ENCODE measurements at places on chromosomes 7 and 10. TPM values are rescaled to one million over a fixed set of nuclear protein-coding genes. Genes with fewer than 3 reads are reported as not detected.

The ORC5 gene
- total RNA-seq, result 9.4 TPM

GRCh38 chr7:84583331-84583730 lies 388.7 kb upstream of the SEMA3A start:
- DNase-seq, result no peak

GRCh38 chr7:112129655-112130323 lies 76.4 kb downstream of the DOCK4 start:
- no peak for DNase-seq

The PPP1R3A gene
- not detected for total RNA-seq

DNA sequence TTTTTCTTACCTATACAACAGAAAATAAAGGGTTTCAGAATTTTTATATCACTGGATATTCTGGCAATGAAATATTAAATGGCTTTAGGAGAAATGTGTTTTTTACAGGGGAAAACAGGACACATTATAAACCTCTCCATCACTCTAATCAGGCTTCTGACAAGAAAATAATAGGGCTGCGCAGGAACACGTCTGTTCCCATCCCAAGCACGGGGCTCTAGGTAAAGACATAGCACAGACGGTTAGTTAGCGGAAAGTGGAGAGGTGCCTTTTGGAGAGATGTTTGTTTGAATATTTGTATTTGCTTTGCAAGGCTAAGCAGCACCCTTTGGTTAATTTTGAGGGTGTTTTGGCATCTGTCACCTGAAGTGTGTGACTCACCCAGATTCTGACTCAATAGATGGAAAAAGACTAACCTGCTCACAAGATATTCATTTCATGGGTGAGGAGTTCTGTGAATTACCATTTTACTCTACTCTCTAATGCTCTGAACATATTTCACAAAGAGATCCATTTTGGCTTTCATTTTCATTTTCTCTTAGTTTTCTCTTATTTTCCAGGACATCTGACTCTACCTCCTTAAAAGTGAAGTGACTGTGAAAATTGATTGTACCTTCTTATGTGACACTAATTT lies 174.5 kb upstream of the AKR1E2 start:
- DNase-seq, result no peak

The PRRT4 gene
- total RNA-seq, result 4.0 TPM

DNA sequence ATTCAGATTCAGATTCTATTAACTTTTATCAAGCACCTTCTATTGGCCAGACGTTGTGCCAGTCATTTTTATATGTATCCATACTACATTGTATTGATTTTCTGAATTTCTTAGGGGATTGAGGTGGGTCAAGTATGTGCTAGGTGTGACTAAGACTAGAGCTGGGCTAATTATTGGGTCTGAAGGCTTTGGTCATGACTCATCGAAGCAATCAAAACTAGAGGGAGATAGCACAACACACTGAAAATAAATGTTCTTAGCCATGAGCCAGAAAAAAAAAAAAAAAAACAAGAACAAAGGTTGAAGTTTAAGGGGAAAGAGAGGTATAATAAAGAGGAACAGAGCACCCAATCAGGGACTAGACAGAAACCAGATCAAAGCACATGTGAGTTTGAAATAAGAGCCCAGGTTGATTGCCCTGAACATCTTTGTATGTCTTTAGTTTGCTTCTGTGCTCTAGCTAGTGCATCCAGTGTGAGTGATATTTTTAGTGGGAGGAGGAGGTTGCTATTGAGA lies 171.6 kb upstream of the FOXP2 start:
- DNase-seq, result no peak

- DNase-seq, result no peak
These were observed 17.1 kb downstream of the STEAP4 start for GRCh38 chr7:88289564-88290025.

- no peak for DNase-seq
These were observed 638.5 kb downstream of the PHTF2 start for GRCh38 chr7:78437118-78437517.

DNA sequence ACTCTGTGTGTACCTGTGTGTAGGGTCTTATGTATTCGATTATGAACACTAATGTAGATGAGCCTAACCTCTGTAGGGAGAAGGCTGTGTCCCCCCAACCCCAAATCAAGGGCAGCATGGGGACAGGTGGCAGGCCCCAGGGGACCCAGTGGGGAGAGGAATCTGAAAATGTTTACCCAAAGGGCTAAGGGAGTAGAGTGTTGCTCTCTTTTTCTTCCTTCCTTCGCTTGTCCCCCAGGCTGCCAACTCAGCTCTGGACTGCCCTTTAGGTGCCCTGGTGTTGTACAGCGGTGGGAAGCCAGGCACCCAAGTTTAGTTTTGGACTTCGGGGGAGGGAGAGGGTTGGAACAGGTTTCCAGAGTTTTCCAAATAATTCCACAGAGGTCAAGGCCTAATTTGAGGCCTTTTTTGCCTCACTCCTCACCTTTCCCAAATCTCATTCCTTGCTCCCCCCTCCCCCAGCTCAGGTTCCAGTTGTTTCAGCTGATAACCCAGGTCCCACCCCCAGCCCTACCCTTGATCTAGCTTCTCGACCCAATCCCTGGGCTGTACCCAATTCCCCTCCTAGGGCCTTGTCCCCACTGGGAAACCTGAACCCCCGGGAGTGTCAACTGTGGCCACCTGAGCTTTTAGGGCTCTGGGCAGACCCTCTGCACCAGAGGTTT lies 9.1 kb upstream of the PAX2 start:
- no peak for DNase-seq

The LIPK gene
- not detected for total RNA-seq

GRCh38 chr10:6564367-6564766 lies 15.7 kb downstream of the PRKCQ start:
- DNase-seq, result no peak

DNA sequence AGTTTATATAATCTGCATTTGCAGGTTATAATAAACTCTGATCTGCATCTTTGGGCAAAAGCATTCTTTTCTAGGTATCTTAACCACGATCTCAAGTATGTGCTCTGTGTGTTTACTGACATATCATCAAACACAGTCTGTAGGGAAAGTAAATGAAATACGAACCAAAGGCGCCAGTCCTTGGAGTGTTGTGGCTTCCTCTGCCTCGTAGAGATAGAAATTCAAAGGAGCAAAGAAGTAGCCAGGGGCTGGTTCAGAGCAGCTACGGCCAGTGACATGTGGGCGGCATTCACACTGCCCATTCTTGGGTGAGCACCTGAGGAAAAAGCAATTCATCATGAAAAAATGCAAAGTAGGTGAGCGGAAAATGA lies 38.7 kb downstream of the LAMB4 start:
- DNase-seq, result no peak

DNA sequence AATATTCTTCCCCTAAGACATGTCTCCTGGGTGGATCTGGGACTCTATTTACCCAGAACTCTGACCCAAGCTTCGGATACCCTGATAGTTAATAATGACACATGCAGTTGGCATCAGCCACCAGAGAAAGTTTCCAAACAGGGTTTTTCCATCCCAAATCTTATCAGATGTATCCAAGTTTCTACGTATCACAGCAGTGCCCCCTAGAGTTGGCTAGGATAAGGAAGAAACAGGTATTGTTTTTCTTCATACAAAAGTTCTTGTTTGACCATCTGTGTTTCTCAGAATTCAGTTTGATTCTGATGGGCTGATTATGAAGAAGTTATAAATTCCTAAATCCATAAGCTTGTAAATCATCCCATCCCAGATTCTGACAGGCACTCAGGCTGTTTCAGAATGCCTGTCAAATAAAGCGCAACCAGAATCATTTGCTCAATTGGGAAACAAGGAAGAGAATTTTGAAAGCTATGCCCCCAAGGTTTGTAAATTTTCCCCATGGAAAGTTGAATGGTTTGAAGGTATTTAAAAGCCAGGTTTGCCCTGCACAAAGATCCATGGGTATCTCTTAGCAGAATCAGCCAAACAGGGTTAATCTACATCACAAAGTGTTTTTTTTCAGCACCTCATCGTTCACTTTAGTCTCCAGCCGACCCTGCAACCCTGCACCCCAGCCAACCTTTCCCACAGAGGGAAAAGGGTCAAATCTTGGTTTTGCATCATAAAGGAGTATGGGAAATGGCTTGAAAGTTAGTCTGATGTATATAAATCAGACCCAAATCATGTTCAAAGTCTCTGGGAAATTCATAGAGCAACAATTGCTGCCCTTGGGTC lies 47.4 kb downstream of the NRAP start:
- no peak for DNase-seq
